ENCODE measurements at places on chromosomes 5 and 9.
A peak's percentile ranks its signal among the peaks of the same experiment; 100 is the strongest.

- no peak for DNase-seq
Observed at GRCh38 chr9:34518896-34519295, 3.9 kb downstream of the ENHO start.

DNA sequence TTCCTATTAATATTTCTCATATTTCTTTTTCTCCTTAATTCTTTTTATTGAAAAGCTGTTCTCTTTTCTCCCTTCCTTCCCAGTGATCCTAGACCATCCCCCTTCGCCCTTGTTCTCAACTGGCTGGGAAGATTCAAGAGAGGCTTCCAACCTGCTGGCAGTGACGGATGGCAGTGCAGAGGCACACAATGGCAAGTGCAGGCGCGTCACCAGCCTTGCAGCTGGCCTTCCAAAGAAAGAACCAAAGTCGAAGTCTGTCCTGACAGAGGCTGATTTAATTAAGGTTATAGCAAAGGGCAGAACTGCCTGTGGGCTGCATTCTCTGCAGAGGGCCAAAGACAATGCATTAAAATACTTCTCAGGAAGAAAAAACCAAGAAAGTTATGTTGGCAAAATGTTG is 7.4 kb downstream of the CEMIP2 start:
- DNase-seq, result no peak

GRCh38 chr5:55232271-55232984 is 980 bp downstream of the CCNO start:
- DNase-seq, result no peak

- no peak for DNase-seq
Observed at GRCh38 chr5:132830436-132831094, at the start of gene SHROOM1. Gene SHROOM1 (minus strand): TSS chr5:132830647. CDS start chr5:132826140, 4,507 bp downstream.

GRCh38 chr5:6402939-6403338 is 24.6 kb upstream of the MED10 start:
- DNase-seq, result no peak

DNA sequence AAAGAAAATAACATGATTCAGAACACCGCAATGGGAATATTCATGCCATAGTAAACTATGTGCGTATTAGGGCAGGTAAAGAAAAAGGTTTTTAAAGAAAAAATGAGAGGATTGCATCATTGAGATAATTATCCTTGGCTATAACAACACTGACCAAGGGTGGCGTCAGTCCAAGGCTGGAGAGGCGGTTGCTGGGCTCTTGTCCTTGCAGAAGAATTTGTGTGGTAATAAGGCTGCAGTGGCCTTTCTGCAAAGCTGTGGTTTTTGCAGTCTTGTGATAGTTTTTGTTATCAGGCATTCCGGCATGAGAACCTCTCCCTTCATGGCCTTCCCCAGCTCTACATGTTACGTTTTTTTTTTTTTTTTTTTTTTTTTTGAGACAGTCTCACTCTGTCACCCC is 14.0 kb downstream of the BOD1 start:
- no peak for DNase-seq

GRCh38 chr9:135029463-135029862 is 58.0 kb upstream of the OLFM1 start:
- no peak for DNase-seq

- no peak for DNase-seq
Observed at GRCh38 chr9:131817073-131817472, 77.2 kb upstream of the RAPGEF1 start.

DNA sequence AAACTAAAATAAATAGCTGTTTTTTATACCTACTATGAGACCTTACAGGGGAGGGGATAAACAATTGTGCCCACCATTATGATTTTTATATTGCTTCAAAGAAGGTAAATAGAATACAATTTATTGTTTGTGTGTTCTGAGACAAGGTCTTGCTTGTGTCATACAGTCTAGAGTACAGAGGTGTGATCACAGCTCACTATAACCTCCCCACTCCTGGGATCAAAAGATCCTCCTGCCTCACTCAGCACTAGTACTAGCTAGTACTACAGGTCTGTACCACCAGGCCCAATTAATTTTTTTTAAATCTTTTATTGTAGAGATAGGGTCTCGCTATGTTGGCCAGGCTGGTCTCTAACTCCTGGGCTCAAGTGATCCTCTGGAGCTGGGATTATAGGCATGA is 11.3 kb downstream of the TLE1 start:
- no peak for DNase-seq

GRCh38 chr5:12017007-12017406 is 112.8 kb upstream of the CTNND2 start:
- no peak for DNase-seq

DNA sequence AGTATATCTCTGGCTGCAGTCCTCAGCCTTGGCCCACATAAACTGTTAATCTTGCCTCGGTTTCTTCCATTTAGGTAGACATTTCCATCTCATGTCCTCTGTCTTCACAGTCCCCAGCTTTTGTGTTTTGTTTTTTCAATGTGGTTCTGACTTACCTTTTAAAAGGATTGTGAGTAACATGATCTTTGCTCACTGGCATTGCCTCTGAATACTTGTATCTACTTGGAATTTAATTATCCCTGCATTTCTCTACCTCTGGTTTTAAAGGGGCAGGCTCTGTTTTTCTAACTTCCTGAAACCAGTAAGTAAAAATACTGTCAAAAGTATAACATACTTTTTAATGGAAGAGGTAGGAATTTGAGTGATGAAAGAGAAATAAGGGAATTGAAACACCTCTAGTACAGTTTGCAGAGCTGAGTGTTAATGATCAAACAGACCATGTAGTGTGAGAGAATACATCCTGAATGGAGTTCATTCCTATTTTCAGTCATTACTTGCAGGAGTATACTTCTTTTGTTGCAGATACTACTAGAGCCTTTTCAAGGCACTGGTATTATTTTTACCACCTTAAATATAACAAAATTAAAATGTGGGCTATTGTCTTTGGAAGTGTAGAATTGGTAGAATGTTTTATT is 62.6 kb downstream of the MTREX start:
- no peak for DNase-seq

GRCh38 chr5:112143690-112144089 is 275.4 kb downstream of the EPB41L4A start:
- DNase-seq, result no peak

GRCh38 chr5:55773057-55773456 is 35.2 kb downstream of the DDX4 start:
- no peak for DNase-seq

DNA sequence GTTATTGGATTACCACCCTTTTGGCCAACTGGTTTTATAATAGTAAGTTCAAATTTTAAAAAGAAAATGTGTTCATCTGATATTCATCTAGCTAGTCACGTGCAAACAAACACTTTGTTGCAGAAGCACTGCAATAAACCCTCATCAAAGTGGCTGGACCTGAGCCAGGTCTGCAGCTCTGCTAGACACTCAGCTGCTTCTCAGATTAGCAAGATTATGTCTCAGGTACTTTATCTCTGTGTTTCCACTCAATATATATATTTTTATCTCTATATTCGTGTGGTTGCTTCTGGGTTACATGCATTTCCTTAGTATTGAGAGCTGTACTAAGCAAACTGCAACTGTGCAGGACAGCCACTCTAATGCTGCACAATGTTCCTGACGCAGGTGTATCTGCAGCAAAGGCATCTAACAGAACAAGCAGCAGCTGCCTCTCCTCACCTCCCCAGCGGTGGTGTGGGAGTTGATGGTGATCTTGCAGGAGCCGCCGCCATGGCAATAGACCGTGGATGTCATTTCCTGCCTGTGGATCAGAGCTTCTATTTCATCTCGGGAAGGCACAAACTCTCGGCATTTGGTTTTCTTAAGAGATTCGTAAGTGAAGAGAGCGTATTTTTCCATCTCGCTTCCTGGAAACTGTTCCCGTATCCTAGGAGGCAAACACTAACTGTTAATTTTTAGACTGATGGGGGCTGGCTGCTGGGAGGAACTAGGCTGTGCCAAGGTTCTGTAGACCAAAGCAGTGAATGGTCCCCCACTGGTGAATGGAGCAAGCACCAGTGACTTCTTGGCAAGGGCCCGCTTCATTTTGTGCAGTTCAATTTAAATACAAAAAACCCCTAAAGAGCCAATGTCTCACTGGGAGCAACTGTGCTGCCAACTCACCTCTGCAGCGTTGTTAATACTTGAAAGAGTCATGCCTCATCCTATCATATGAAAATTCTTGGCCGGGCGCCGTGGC is 56.7 kb upstream of the RETREG1 start:
- no peak for DNase-seq

DNA sequence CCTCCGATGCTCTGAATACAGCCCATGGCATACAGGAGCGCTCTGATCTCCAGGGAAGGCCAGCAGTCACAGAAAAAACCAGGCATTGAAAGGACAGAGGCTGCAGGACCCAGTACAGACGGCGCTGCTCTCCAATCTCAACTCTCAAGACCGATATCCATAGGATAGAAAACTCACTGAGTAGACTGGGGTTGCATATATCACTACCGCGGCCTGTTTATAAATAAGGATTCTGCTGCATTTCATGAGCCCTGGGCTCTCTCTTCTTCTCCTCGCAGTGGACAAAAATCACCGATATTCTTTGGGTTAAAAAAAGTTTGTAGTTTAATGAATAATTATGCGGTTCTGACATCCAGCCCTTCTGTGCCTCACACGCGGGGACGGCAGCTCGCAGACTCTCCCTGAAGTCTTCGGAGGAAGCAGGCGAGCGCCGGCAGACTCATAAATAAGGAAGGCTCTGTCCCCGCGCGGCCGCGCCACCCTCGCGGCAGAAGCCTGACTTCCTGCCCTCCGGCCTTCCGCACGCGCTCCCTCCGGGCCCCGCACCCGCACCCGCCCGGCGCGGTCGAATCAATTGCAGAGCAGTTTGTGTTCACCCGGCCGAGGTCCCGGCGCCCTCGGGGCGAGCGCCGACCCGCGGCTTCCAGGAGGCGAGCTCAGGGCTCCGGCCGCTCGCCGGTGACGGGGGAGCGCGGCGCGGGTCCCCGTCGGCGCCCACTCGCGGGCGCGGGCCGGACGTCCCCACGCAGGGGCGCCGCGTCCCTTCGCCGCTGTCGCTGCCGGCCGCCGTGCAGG is at the start of gene FAM78A:
TSS of gene FAM78A (minus strand) at position 417 of the 795 bp plus-strand sequence. CDS start at position 86, 331 bp downstream.
- peak; percentile 64 for DNase-seq

DNA sequence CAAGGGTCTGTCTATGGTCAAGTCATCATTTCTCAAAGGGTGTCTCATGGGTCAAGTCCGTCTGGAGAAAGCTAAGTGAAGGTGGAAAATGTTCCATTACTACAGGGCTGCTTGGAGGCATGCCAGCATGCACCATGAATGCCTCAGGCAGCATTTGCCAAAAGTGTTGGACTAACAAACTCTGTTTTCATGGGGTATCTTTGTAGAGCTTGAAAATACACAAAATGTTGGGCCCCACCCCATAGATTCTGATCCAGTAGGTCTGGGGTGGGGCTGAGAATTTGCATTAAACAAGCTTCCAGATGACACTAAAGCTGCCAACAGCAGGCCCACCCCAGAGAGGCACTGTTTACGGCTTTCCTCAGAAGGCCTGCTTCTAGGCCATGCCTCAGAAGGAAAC is 75.0 kb upstream of the FRRS1L start:
- DNase-seq, result no peak

GRCh38 chr5:61167382-61167781 is 5.1 kb upstream of the SMIM15 start:
- DNase-seq, result no peak

DNA sequence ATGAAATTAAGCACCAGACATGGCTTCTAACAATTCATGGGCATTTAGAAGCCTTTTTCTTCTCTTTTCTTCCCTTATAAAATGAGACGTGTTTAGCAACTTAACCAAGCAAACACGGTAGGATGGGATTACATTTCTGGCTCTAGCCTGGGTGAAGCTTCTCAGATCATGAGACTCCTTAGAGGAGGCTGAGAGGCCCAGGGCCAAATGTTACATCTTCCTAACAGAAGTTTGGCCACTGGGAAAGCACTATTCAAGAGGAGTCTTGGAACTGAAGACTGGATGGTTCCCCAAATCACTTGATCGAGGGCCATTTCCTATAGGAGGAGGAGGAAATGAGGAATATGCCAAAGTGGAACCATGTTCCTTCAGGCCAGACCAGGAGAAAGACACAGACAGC is 1.9 kb downstream of the GABRP start:
- DNase-seq, result no peak

- no peak for DNase-seq
Observed at GRCh38 chr5:54646356-54647101, 129.0 kb downstream of the SNX18 start.

DNA sequence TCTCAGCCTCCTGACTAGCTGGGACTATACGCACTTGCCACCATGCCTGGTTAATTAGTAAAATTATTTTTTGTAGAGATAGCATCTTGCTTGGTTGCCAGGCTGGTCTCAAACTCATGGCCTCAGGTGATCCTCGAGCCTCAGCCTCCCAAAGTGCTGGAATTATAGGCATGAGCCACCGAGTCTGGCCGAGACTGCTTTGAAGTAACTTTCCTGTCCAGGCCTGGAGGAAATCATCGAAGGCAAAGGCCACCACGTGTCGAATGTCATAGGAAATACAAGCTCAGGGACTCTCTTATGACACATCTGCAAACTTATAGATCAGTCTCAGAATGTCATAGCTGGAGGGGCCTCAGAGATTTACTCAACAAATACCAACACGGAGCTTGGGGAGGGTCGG is 25.1 kb downstream of the RAPGEF1 start:
- no peak for DNase-seq

- DNase-seq, result no peak
Observed at GRCh38 chr9:121822093-121823085, 171.0 kb downstream of the DAB2IP start.

- no peak for DNase-seq
Observed at GRCh38 chr9:38235244-38235643, 157.3 kb upstream of the ALDH1B1 start.

- no peak for DNase-seq
Observed at GRCh38 chr5:12460493-12461261, 556.4 kb upstream of the CTNND2 start.

DNA sequence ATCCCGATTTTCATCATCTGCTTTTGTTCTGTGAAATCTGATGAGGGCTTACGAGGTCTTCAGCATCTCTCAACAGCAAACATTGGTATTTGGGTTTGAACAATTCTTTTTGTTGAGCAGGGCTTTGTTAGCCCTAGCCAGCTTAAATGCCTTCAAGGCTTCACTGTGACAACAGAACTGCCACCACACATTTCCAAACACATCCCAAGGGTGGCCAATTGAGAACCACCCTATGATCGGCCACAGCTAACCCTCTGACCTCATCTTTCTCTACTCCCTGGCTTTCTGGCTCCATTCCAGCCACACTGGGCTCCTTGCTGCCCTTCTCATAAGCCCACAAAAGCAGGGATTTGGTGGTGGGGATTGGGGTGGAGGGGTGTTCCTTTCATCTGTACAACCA is 17.6 kb downstream of the MTX3 start:
- no peak for DNase-seq

- no peak for DNase-seq
Observed at GRCh38 chr9:20865347-20865746, 166.1 kb downstream of the HACD4 start.

- no peak for DNase-seq
Observed at GRCh38 chr9:95970317-95970716, 94.8 kb downstream of the ERCC6L2 start.

All from T-helper 1 cell (primary cell).